ENCODE measurements at places on chromosomes 7 and 10.
A peak's percentile ranks its signal among the peaks of the same experiment; 100 is the strongest.

DNA sequence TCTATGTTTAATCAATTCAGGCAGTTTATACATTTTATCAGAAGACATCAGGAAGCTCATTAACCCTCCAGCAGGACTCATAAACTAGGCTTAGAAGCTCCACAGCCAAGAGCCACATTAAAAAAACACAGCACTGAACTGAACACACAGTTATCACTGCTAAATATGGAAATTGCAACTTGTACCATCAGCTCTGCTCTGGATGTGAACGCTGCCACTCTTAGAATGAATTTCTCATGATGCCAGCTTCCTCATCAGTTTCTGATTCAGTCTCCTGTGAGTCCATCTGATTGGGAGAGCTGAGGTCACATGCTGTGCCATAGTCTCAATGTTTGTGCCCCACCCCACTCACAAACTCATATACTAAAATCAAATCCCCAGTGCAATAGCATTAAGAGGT, 17.1 kb upstream of the ING3 start:
- DNase-seq: no peak

GRCh38 chr10:55273946-55274345, 472.9 kb upstream of the PCDH15 start:
- DNase-seq: no peak

- no peak for DNase-seq
These were observed 42.3 kb downstream of the PRKCQ start for GRCh38 chr10:6537770-6538169.

DNA sequence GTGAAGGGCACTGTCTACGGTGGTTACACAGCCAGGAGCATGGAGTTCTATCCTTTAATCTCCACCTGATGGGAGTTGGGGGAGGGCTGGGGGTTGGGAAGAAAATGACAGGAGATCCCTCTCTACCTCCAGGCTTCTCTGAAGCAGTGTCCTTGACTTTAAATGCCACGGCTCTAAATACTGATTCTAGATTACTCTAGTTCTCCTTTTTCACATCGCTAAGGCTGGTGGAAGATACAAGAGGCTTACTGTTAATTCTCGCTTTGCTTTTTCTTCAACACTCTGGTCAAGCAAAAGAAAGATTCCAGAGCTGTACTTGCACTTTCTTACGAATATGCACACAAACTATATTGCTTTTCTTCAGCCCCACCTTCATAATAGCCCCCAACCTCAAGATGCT, 30.5 kb downstream of the ARL3 start:
- DNase-seq: no peak

DNA sequence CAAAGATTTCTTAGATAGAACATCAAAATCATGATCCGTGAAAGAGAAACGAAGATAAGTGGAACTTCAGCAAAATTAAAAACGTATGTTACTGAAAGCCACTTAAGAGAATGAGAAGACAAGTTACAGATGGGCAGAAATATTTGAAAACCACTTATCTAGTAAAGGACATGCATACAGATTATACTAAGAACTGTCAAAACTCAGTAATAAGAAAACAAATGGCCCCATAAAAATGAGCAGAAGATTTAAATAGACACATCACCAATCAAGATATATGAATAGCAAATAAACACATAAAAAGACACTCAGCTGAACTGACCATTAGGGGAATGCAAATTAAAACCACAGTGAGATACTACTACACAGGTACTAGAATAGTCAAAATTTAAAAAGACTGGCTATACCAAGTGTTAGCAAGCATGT, 343.7 kb downstream of the PTEN start:
- no peak for DNase-seq

- peak; percentile 56 for DNase-seq
These were observed 19.4 kb downstream of the NOBOX start for GRCh38 chr7:144384071-144384470.

GRCh38 chr10:114940735-114941134, 2.7 kb downstream of the TRUB1 start:
- DNase-seq: no peak

- no peak for DNase-seq
These were observed 103.1 kb downstream of the PAXIP1 start for GRCh38 chr7:154899862-154900261.

GRCh38 chr7:136741941-136742340, 126.5 kb upstream of the CHRM2 start:
- no peak for DNase-seq

- no peak for DNase-seq
These were observed 91.5 kb downstream of the PRPF18 start for GRCh38 chr10:13678101-13678843.

GRCh38 chr7:31186202-31186601, 134.1 kb downstream of the ADCYAP1R1 start:
- no peak for DNase-seq

DNA sequence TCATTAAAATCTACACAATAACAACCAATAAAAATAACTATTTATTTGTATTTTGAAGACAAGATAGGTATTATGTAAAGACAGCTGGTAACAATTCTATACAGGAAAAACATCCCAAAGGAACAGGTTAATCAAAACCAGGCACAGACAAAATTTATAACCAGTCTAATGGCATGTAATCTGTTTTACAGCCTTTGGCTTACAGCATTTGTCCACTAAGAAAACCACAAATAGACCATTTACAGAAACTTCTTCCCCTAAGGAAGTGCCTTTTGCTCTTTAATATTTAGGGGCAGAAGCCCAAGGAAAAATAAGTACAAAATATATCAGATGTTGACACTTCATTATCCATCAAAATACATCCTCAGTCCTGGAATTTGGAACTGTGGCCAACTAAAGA, 65.0 kb downstream of the SVIL start:
- no peak for DNase-seq

DNA sequence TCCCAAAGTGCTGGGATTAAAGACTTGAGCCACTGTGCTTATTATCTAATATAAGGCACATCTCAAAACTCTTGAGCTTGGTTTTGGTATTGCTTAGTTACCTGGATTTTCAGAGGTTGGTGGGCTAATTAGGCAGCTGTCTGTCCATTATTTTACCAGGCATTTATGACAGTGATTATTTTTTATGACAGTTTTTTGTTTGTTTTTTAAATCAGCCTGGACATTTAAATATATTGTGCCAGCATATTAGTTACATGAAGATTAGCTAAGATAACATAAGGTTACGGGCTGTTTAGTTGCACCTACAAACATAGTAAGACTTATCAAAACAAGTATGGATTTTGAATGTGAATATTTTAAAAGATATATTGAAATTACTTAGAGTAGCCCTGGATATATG, 2.6 kb upstream of the ZRANB1 start:
- no peak for DNase-seq

DNA sequence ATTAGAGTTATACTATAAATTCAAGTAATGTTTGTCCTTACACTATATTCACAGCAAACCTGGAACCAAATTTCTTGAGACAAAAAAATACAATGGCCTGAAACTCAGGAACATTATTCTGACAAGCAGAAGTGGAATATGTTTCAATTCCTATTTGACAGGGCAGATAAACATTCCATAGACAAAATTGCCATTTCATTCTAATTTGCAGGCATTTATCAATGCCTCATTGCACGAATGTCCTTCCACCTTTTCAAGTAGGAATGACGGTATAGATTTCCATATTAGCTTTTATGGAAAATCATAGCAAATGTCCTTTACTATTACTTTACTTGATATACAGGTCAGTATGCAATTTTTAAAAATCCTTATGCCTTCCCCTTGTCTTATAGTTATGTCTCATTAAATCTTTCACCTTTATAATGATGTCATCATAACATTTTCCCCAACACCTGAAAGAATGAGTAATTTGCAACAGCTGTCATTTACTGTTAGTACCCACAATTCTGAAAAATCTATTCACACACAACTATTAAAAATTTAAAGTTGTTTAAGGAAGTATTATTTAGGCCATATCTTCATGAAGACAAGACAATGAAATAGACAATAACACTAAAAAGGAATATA, 299.7 kb upstream of the SEMA3C start:
- DNase-seq: no peak

GRCh38 chr7:135525426-135525825, 15.5 kb upstream of the CNOT4 start:
- DNase-seq: no peak

DNA sequence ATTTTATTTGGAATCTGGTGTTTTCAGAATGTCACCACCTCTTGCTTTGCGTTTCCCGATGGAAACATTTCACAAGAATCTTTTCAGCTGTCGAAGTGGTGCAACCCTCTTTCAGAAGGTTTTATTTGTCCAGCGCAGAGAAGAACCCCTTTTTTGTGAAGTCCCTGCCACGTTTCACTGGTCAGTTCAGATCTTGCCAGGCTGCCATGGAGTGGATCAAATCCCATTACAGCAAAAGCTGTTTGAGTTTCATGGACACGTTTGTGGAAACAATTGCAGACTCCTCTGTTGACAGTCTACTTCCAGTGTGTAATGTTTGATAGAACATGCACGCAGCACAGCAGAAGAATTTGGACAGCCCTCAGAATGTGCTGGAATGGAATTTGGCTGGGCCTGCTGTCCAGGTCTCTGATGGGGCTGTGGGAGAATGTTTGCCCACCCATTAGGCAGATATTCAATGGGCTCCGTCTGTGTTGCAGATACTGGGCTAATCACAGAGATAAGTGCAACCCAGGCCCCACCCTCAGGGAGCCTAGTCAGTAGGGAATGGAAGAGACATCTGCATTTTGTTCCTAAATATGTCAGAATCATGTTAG, 143.2 kb downstream of the GRK5 start:
- no peak for DNase-seq

- DNase-seq: no peak
These were observed 34.6 kb downstream of the AGAP3 start for GRCh38 chr7:151120896-151121295.

DNA sequence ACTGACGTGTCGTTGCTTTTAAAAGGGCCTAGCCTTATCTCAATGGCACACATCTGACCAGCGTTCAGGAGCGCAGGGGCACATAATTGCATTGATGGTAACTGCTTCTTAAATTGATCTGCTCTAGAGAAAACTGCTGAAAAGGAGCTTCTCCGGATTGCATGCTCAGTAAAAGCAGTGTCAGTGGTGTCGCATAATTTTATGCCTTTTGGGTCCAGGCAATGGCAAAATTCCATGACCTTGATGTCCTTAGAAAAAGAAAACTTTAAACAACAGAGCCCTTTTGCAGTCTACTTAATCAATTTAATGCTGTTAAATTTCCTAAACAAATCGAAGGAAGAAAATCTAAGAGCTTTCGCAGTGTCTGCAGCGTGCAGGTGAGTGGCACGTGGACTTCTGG, 75.7 kb downstream of the PTPRE start:
- DNase-seq: no peak

DNA sequence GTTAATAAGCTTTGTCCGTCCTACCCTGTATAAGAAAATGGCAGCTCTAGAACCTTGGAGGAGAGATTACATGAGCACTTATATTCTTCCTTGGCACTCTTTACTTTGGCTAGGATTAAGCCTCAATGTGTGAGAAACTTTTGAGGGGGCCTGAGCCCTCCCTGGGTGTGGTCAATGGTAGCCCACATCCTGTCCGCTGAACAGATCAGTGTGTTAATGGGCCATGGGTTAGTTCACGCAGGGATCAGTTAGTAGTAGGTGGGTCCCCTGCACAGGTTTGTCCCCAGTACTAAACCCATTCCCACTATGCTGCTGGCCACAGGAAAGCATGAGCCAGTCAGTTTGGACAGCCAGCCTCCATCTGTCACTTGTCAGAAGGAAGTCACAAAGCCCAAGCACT, 20.2 kb upstream of the IKZF1 start:
- DNase-seq: peak; percentile 57

GRCh38 chr7:75599244-75599781, 107.2 kb downstream of the SPDYE5 start:
- DNase-seq: no peak

GRCh38 chr7:139918480-139918879, 89.4 kb downstream of the TBXAS1 start:
- no peak for DNase-seq

- DNase-seq: no peak
These were observed at the start of gene MCMBP for GRCh38 chr10:119872610-119872859. MCMBP (minus strand) TSS chr10:119872843; CDS start chr10:119872584, 259 bp downstream.

- no peak for DNase-seq
These were observed 2.1 kb upstream of the FOXP2 start for GRCh38 chr7:114412548-114412947.

DNA sequence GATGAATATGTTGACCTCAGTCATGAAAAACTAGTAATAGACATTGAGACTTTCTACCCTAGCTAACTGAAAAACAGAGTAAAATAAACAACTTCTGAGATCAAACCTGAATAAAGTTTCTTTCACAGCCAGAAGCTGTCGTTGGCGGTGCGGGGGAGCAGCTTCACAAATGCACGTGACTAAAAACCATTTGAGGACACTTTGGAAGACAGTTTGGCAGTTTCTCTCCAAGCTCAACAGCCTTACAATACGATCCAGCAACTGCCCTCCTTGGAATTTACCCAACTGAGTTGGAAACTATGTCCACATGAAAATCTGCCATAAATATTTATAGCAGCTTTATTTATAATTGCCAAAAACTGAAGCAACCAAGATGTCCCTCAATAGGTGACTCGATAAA, 63.1 kb downstream of the CYTH3 start:
- no peak for DNase-seq

GRCh38 chr7:140451716-140452115, 27.6 kb downstream of the MKRN1 start:
- no peak for DNase-seq

DNA sequence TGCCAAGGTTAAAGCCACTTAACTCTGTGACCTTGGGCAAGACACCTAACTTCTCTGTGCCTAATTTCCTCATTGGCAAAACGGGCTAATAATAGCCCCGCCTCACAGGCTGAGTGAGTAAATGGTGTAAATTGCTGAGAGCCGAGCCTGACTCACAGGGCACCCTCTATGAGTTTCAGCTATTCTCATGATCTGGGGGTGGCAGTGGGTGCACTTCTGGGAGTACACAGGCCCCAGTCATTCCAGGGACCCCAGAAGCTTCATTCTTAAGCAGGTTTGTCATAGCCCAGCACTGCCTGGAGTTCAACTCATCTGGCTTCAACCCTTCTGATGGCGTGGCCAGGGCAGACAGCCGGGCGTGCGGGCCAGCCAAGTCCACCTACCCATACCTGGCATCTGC, 137.2 kb downstream of the GRID1 start:
- no peak for DNase-seq

- DNase-seq: no peak
These were observed 162.4 kb downstream of the NOC3L start for GRCh38 chr10:94200146-94200837.

DNA sequence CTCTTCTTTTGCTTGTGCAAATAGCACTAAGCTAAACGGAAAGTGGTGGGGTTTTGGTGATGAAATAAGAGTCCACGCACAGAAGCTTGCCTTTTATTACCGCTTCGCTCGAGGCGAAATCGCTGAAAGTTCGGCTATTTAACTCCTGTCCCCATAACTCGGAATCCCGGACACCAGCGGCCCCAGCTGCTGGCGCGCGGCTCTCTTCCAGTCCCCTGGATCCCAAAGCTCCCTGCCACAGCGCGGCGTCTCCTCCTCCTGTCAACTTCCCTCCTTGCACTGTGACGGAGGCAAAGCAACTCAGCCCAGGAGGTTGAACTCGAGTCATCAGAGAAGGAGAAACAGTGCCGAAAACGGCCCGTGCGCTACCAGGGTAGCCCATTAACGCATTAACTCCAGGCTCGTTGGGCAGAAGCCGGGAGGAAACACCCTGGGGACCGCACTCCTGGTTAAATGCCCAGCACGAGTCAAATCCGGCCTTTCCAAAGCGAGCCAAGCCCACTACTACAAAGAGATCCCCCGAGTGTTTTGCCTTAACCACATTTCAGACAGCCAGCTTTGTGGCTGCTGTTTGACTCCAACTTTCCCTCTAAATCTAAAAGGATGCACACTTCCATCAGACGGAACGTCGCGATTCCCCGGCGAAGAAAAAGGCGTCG, 1.3 kb downstream of the SEMA3D start:
- no peak for DNase-seq

- no peak for DNase-seq
These were observed 237.6 kb downstream of the CCSER2 start for GRCh38 chr10:84565881-84566582.
